ENCODE measurements at places on chromosomes 6 and 20. TPM values are rescaled to one million over a fixed set of nuclear protein-coding genes. Genes with fewer than 3 reads are reported as not detected.

DNA sequence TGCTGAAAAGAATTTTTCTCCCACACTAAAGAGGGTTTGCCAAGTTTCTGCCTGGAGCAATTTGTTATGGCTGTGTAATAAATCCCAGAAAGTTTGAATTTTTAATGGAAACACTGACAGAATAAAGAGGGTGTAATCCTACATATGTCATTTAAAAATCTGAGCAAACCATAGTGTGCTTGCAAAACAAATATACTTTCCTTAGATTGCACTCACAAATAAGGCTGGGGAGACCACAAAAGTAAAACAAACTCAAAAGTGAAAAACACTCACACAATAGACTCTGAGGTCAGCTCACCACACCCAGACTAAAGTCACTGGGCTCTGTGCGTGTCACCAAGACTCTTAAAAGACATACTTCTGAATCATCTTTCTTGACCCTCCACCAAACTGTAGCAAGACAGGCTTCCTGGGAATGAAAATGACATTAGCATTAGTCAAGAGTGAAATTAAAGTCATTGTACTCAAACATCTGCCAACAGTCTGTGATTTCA is 4.8 kb upstream of the ATXN1 start:
- H3K27ac ChIP-seq, result no peak overlapping the region
- DNase-seq, result no peak
- H3K4me3 ChIP-seq, result no peak overlapping the region
- H3K27me3 ChIP-seq, result no peaks in the 10 kb centered on the region
- H3K4me1 ChIP-seq, result no peaks in the 10 kb centered on the region
- H3K36me3 ChIP-seq, result no peaks in the 10 kb centered on the region

Gene SIRPG
- not detected for total RNA-seq

Gene LBP
- total RNA-seq, result 3.9 TPM

- DNase-seq, result no peak
- H3K4me1 ChIP-seq, result no peaks in the 10 kb centered on the region
- no peaks in the 10 kb centered on the region for H3K27me3 ChIP-seq
- H3K36me3 ChIP-seq, result no peaks in the 10 kb centered on the region
- no peak overlapping the region for H3K4me3 ChIP-seq
These were observed 82.7 kb upstream of the FABP7 start for GRCh38 chr6:122696853-122697252.

- no peaks in the 10 kb centered on the region for H3K4me1 ChIP-seq
- no peak overlapping the region for H3K4me3 ChIP-seq
- no peaks in the 10 kb centered on the region for H3K36me3 ChIP-seq
These were observed 9.6 kb downstream of the DLGAP4 start for GRCh38 chr20:36315545-36316351.

Gene SIRPB1
- 5.8 TPM for total RNA-seq
